RPMI8226 (cell line): ENCODE measurements at places on chromosomes 16 and 17.

GRCh38 chr16:21611556-21612384 is 12.4 kb downstream of the METTL9 start:
- no peak for DNase-seq

GRCh38 chr16:19802612-19803011 is 82.0 kb downstream of the GPRC5B start:
- DNase-seq: no peak

GRCh38 chr17:80397034-80397387 is 18.0 kb upstream of the ENDOV start:
- no peak for DNase-seq

- no peak for DNase-seq
Observed at GRCh38 chr16:49292413-49292812, 10.8 kb upstream of the CBLN1 start.

DNA sequence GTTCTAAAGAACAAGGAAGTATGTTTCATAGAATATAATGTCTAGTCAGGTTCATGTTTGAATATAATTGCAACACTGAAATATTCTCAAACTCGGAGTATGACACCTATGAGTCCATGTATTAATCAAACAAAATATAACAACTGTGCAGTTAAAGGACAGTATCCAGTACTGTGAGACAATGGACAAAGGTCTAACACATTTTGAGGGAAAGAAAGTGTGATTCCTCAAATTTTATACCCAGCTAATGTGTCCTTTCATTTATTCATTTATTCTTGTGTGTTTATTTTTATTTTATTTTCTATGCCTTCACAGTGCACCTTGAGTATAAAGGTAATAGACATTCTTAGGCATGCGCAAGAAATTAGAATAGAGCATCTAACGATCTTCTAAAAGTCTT is 401.0 kb upstream of the ZFHX3 start:
- no peak for DNase-seq

- DNase-seq: no peak
Observed at GRCh38 chr16:1871974-1872635, at the start of gene MEIOB. Gene MEIOB (minus strand): TSS chr16:1872164. CDS start chr16:1868175, 3,989 bp downstream.

- DNase-seq: no peak
Observed at GRCh38 chr17:31726980-31727427, 132.0 kb downstream of the COPRS start.

DNA sequence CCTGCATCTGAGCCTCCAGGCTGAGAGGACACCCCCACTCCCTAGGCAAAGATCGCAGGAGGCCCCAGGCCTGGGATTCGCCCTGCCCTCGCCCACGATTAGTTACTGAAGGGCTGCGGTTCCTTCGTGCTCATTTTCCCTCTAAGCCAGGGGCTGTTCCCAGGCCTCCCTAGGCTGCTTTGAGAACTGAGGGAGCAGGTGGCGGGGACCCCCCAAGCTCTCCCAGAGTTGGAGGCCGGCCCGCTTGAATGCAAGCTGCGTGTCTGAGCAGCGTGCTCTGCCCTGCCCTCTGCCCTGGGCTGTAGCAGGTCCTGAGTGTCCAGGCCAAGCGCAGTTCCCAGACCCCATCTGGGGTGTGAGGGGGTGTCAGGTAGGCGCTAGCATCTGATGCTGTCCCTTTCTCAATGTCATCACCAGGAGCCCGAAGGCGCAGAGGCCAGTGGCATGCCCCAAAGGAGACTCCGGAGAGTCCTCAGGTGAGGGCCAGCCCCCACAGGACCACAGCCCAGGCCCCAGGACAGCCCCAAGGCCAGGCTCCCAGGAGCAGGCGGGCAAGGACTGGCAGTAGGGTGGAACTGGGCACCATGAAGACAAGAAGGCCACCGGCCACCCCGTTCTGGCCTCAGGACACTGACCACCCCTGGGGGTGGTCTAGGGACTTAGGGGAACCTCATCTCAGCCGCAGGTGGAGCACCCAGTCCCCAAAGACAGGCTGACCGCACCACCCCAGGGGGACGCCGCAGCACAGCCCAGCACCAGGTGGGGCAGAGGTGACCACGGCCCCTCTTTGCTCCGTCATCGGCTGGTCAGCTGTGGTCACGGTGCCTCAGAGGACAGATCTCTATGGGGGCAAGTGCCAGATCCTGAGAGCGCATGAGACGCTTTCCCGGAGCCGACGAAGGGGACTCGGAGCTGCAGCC is 14.6 kb downstream of the ENDOV start:
- no peak for DNase-seq

DNA sequence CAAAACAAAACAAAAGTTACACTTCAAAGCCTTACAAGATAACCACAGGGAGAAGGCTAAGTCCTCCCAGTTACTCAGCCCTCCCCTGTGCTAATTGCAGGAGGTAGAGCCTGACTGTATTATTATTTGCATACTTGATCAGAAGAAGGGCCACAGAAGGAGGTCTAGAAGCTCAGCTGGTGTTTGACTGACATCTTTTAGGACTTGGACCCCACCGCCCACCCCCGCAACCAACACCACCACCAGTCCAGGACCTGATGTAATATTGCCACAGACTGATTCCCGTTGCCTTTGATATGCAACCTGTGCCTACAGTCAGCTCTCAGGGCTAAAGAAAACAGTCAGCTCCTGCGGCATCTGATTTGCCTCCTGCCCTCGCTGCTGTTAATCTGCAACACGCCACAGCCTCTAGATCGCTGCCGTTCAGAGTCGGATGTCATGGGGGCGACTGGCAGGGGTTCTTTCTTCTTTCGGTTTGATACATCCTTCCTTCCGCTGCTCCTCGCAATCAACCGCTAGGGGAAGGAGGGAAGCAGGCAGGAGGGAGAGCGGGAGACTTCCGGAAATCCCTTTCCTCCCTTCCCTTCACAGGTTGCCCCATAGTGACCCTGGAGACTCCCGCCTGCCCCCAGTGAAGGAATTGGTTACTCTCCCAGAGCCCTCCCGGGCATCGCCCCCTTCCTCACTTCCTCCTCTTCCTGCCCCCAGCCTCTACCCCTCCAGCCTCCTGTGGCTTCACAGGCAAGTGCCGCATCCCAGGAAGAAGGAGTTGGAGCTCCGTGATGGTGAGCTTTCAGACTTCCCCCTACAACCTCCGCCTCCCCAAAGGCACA is 90.5 kb upstream of the SOX9 start:
- DNase-seq: no peak

- DNase-seq: no peak
Observed at GRCh38 chr16:55471448-55472097, 7.4 kb upstream of the MMP2 start.

DNA sequence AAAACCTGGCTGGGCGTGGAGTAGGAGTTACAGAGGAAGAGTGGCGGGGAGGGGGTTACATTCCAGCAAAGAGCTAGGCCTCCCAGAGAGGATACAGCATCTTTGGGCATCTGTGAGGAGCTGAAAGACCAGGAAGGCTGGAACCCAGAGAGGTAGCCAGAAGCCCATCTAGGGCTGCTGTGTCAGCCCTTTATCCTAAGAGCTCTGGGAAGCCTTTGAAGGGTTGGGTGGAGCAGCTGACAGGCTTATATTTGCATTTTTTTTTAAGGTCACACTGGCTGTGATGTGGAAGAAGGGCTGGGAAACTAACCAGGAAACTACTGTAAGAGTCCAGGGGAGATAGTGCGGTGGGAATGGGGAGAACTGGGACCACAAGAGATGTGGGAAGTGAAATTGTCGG is 6.8 kb upstream of the CNOT1 start:
- DNase-seq: peak; percentile 56

DNA sequence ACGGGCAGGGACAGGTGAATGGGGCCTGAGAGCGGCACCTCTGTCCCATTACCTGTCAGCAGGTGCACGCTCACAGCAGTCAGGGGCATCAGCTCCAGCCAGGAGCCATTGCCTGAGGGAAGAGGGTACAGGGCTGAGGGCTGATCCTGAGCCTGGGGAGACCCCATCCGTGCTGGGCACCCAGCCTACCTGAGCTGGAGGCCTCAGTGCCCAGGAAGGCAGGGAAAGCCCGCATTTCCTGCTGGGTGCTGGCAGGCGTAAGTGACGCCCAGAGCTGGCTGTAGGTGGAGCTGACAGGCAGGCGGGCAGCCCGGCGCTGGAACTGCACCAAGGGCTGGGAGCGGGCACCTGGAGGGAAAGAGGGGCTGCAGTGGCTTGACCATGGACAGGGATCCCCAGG is 7.4 kb downstream of the FAM171A2 start:
- DNase-seq: no peak

DNA sequence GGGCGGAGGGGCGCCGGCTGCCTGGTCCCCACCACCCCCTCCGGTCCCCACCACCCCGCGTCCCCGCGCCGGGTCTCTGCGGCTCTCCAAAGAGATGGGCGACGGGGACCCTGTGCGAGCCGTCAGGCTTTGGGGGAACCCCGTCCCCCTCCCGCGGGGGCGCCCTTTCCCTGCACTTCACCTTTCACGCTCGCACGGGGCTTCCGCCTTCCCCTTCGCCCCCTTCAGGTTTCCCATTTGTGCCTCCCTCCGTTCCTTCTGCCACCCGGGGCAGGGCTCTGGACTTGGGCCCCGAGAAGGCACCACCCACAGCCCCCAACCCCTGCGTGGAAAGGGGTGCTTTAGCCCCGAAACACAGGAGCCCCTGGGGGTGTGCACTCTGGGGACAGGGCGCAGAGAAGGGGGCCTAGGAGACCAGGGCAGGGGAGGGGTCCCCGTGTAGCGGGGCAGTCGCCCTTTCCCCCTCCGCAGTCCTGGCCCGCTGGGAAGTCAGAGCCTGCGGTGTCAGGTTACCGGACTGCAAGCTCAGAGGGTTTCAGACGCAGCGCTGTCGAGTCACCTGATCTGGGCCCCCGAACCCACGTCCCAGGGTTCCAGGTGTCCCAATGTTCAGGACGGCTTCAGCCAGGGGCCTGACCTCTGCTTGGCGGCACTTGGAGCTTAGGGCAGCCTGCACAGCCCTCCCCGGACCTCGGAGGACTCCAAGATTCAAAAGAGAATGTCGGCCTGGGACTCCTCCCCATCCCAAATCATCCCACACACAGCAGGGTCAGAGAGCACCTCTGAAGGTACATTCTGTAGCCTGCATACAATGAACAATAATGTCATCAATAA is 6.7 kb upstream of the CCDC92B start:
- no peak for DNase-seq

DNA sequence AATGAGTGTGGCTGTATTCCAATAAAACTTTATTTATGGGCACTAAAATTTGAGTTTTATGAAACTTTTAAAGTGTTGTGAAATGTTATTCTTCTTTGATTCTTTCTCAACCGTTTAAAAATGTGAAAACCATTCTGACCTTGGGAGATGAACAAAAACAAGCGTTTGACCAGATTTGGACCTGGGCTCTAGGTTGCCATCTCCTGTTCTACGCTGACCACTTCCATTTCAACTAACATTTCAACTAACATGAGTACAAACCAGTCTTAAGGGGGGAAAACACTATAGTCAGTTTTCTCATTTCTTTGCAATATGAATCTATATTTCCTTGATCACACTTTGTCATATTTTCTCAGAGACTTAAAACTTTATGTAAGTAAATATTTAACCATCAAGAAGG is 118.4 kb upstream of the IRX5 start:
- no peak for DNase-seq

- no peak for DNase-seq
Observed at GRCh38 chr17:32484041-32484461, 2.7 kb upstream of the CDK5R1 start.

- peak; percentile 87 for DNase-seq
Observed at GRCh38 chr17:17897442-17897841, 60.7 kb upstream of the SREBF1 start.

- DNase-seq: no peak
Observed at GRCh38 chr16:56278196-56278855, 87.0 kb downstream of the GNAO1 start.

- no peak for DNase-seq
Observed at GRCh38 chr16:57801098-57801808, 1.0 kb downstream of the KIFC3 start.

DNA sequence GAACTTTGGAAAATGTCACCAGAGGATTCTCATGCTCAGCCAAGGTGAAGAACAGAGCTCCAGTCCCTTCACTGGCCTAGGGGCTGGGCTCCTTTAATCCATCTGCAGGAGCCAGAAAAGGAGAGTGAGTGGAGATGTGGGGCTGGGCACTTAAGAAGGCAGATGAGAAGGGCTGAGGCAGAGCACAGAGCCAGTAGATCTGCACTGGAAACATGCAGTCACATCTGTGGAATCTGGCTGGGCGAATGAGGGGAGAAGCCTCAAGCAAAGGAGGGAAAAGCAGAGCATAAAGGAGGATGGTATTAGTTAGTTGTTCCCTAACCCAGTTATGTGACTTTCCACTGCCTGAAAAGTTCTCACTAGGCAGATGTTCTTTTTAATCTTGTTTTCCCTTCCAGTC is 50.4 kb upstream of the BCAR1 start:
- no peak for DNase-seq

DNA sequence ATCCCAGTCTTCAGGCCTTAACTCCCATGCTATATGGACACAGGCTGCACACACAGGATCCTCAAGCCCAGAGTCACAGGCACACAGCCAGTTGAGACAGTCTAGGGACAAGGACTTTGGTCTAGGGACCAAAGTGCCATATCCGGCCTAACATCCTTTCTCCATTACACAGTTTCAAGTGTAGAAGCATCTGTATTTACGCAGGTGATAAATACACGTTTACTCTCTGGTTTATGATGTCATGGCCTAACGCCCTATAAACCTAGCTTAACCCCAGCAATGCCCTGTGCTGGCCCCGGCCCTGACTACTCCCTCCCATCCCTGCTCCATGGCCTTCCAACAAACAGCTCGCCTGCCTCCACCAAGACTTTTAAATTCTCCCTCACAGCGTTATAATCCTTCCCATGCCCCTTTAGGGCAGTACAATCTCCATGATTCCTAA is 17.1 kb downstream of the CUEDC1 start:
- DNase-seq: no peak

GRCh38 chr16:66082424-66082823 is 284.1 kb upstream of the CDH5 start:
- DNase-seq: no peak

- no peak for DNase-seq
Observed at GRCh38 chr17:2412561-2413021, 11.7 kb upstream of the MNT start.
